ENCODE measurements at places on chromosomes 6 and 20.
A peak's percentile ranks its signal among the peaks of the same experiment; 100 is the strongest.

DNA sequence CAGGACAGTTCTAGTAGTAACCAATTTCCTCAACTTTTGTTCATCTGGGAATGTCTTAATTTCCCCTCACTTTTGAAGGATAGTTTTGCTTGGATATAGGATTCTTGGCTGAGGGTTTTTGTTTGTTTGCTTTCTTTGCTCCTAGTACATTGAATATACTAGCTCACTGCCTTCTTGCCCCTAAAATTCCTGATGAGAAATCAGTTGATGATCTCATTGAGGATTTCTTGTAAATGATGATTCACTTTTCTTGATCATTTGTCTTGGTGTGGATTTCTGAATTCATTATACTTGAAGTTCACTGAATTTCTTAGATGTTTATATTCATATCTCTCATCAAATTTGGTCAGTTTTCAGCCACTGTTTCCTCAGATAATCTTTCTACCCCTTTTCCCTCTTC, 49.1 kb upstream of the PRDM1 start:
- no peak for DNase-seq

GRCh38 chr6:12297363-12298016, 7.3 kb downstream of the EDN1 start:
- no peak for DNase-seq

GRCh38 chr20:43941476-43942200, 27.0 kb downstream of the TOX2 start:
- DNase-seq, result no peak

GRCh38 chr20:1014471-1014870, 12.4 kb upstream of the RSPO4 start:
- no peak for DNase-seq

- no peak for DNase-seq
Observed at GRCh38 chr20:49286689-49287551, 9.1 kb upstream of the ZNFX1 start.

DNA sequence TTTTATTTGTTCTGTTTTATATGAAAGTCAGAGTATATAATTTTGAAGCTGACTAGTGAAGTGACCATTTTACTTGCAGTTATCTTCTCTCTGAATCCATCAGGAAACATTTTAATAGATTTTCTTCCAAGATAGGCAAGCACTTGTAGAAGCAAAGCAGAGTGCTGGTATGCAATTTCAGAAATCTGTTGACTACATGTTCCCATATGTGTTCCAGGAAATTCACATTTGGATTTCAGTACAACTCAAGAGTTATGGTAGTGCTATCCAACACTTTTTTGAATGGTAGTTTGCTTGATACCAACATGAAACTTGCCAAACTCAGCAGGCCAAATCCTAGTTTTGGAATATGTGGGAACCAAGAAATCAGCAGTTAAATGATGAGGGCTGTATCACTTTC, 94.0 kb downstream of the CENPW start:
- DNase-seq, result no peak

DNA sequence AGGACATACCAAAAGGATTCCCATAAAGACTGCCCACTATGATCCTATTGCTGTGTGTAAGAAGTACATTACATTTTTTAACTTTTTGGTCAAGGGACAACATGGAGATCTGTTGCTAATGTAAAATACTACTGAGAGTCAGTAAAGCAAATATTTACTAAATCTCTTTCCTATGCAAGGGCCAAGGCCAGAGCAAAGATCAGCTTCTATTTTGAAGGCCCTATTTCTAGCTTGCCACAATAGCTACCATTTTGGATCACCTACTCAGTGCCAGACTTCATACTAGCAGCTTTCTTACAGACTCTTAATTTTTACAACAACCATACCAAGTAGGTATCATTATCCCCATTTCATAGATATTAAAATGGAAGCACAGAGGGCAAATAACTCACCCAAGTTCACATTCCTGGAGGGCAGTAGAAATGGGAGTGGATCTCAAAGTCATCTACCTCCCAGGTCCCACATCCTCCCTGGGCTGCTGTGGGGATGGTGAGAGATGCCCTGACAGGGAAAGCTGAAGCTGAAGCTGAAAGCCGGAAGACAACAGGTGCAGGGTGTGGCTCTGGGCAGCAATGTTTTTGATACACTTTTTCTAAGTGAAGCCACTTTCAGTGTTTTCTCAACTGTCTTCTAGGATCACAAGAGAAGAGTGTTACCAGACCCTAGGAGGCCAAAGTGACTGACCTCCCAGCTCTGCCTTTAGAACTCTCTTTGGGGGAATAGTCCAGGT, 321.2 kb downstream of the UBE3D start:
- no peak for DNase-seq

DNA sequence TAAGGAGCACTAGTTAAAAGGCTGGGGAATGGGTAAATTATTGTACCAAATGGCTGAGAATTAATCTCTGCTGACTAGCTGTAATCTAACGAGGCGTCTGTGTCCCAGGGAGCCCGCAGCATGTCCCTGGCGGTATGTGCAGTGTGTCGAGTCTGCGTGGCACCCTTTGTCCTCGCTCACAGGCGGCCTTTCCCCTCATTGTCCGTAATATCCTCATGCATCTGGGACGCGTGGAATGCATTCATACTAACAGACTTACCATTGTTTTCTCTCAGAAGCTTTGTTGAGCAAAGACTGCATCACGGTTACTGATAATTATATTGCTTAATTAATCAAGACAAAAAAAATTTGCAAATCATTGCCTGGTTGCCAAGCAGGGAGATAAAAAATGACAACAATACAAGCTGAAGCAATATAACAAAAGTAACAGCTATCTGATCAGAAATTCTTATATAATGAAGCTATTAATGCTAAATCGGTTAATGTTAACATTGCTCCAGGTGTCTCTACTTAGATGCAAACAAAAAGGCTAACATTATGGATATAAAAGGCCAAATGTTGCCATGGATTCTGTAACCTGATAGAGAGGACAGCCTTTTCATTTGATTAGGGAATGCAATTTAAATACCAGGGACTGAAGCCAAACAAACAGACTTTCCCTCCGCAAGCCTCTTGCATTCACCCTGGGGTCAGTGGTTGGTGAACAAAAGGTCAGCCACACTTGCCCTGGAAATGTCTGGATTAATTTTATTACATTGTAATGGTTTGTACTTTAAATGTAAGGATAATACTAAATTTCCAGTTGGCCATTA, 124.8 kb downstream of the INSM1 start:
- DNase-seq, result no peak

GRCh38 chr6:115302731-115303130, 758.0 kb downstream of the FRK start:
- no peak for DNase-seq

- no peak for DNase-seq
Observed at GRCh38 chr20:61449916-61450315, 197.9 kb downstream of the CDH4 start.

- no peak for DNase-seq
Observed at GRCh38 chr6:78489874-78490273, 377.5 kb upstream of the IRAK1BP1 start.

DNA sequence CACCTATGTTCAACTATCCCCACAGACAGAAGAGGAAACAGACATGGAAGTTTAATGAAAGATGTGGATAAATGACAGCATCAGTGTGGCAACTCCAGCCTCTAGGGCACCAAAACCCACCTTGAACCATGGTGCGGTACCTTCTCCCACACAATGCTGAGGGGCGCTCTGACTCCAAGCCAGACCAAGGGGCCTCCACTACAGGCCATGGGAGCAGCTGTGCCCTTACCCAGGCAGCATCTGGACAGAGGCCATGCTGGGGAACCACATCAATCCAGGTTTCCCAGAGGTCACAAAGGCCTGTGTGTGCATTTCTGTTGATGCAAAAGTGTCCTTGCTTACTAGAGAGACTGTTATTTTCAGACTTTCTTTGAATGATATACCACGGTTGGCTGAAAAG, 4.1 kb downstream of the PRR18 start:
- DNase-seq, result no peak

- no peak for DNase-seq
Observed at GRCh38 chr6:34177181-34177591, 31.3 kb upstream of the GRM4 start.

GRCh38 chr6:71011871-71012371, 55.1 kb upstream of the B3GAT2 start:
- DNase-seq, result no peak

DNA sequence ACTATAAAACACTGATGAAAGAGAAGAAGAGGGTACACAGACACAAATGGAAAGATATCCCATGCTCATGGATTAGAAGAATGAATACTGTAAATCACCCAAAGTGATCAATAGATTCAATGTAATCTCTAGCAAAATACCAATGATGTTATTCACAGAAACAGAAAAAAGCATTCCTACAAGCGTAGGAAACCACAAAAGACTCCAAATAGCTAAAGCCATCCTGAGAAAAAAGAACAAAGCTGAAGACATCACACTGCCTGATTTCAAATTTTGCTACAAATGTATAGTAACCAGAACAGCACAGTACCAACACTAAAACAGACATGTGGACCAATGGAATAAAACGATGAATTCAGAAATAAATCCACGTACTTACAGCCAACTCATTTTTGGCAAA, 43.0 kb downstream of the THBS2 start:
- no peak for DNase-seq

- no peak for DNase-seq
Observed at GRCh38 chr6:73076211-73076954, 148.9 kb downstream of the KHDC1L start.

DNA sequence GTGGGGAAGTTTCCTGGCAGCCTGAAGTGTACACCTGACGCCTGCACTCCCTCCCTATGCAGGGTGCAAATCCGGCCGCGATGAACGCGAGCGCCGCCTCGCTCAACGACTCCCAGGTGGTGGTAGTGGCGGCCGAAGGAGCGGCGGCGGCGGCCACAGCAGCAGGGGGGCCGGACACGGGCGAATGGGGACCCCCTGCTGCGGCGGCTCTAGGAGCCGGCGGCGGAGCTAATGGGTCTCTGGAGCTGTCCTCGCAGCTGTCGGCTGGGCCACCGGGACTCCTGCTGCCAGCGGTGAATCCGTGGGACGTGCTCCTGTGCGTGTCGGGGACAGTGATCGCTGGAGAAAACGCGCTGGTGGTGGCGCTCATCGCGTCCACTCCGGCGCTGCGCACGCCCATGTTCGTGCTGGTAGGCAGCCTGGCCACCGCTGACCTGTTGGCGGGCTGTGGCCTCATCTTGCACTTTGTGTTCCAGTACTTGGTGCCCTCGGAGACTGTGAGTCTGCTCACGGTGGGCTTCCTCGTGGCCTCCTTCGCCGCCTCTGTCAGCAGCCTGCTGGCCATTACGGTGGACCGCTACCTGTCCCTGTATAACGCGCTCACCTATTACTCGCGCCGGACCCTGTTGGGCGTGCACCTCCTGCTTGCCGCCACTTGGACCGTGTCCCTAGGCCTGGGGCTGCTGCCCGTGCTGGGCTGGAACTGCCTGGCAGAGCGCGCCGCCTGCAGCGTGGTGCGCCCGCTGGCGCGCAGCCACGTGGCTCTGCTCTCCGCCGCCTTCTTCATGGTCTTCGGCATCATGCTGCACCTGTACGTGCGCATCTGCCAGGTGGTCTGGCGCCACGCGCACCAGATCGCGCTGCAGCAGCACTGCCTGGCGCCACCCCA, 1.2 kb downstream of the GPR6 start:
- no peak for DNase-seq

GRCh38 chr20:57397693-57398108, 6.5 kb downstream of the RBM38 start:
- peak; percentile 43 for DNase-seq

DNA sequence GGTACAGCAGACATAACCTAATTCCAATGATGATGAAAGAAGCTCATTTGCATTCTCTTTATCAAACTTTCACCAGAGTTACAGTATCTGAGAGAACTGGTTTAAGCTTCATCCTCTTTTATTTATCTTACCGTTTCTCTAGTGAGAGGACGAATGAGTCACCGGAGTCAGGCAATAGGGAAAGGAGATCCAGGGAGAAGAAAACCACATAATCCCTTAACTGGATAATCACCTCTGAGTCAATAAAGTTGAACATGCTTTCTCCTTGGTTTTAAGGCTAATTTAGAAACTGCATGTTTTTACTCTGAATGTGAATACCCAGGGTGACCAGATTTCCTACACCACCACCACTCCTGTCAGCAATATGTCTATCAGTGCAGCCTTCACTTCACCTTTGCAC, 313.7 kb upstream of the TBX18 start:
- DNase-seq, result no peak

- DNase-seq, result no peak
Observed at GRCh38 chr6:4164117-4164442, 28.7 kb upstream of the ECI2 start.

DNA sequence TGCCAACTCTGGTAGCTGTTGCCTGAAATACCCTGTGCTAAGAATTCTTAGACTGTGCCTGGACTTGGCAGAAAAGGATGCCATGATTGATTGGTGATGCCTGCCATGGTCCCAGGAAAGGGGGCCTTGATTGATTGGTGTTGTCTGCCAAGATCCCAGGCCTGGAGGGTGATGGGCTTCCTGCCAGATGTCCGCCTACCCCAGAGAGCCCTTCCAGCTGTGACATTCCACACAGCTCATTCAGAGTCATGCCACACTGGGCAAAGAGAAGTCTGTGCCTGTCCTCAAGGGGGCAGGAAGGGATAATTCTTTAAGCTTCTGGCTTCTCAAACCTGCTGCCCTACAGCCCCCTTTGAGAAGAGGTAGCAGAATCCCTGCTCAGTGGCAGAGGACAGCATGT, 24.6 kb downstream of the RIMS4 start:
- no peak for DNase-seq

GRCh38 chr6:110960014-110960390, 1.5 kb downstream of the GTF3C6 start:
- no peak for DNase-seq

DNA sequence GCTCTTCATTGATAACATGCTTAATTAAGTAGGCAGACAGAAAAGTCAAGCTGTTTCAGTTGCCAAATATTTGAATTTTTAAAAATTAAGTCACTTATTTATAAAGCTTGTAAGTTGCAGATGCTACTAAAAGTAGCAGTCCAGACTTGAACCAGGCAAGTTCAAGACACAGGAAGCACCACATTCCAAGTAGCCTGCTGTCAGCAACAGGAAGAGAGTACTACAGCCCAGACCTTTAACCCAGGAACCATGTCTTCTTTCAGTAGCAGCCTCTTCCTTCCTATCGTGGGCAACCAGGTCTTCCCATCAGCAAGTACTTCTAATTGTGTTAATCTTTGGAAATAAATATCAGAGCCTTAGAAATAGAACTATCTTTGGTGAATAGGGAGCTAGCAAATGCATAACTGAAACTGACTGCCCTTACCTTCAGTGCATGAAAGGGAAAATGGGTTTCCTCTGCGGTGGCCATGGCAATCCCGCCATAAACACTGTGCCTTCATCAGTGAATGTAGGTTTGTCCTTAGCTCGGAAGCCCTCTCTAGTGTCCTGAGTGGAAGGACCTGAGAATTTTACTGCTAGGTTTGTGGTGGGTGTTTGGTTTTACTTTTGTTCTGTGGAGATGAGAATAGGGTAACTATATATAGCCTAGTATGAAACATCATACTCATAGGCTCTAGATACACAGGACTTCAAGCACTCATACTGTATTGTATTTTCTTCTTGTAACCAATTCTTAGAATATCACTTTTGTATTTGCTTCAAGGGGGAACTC, 95.6 kb downstream of the SYCP2 start:
- DNase-seq, result no peak

DNA sequence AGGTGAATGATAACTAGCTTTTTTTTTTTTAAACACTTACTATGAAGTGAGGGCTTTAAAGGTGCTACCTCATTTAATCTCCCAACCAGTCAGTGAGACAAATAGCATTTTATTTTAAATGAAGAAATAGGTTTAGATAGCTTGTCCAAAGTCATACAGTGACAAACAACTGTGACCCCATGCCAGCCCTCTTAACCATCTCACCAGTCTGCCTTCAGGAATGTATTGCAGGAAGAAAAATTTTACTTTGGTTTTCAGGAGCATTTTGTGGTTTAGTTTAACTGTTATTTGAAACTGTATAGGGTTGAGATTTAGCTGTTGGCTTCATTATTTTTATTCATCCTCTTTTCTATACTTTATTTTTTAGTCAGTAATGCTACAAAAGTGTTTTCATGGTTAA, 18.6 kb downstream of the DSE start:
- no peak for DNase-seq

All from activated T-cell treated with anti-CD3 and anti-CD28 coated beads for 24 hours (primary cell).